ENCODE measurements at places on chromosomes 2 and 18. TPM values are rescaled to one million over a fixed set of nuclear protein-coding genes. Genes with fewer than 3 reads are reported as not detected.

The CD8B gene
- 1.7 TPM for total RNA-seq

The MYCN gene
- 0.19 TPM for total RNA-seq

The PLGLB2 gene
- not detected for total RNA-seq

The SLC4A5 gene
- 2.3 TPM for total RNA-seq

GRCh38 chr18:5073026-5073944 lies 123.8 kb downstream of the AKAIN1 start:
- no peak overlapping the region for H3K27ac ChIP-seq
- H3K27me3 ChIP-seq, result no peaks in the 10 kb centered on the region
- H3K4me1 ChIP-seq, result peaks cover 3% of the 10 kb centered on the region
- peak; percentile 34 for DNase-seq
- no peak overlapping the region for H3K4me3 ChIP-seq

GRCh38 chr18:51212606-51213005 lies 15.1 kb upstream of the MEX3C start:
- H3K27me3 ChIP-seq, result no peaks in the 10 kb centered on the region
- H3K36me3 ChIP-seq, result no peaks in the 10 kb centered on the region
- no peak overlapping the region for H3K27ac ChIP-seq
- DNase-seq, result no peak
- H3K4me3 ChIP-seq, result no peak overlapping the region

DNA sequence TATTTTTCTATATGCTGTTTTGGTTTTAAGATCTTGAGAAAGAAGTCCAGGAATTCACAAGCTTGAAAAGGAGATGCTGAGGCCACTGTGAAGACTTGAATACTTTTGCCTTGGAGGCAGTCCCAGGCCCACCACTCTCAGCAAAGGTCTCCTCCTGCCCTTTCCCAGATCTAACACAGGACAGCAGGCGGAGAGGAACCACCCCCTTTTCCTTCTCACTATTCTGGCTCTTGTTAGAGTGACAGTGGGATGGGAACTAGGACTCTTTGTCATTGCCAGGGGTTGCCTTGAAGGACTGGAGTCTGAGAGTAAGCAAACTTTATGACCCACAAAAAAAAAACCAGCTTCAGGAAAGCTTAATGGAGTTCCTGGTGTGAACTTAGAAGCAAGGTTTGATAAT lies 54.7 kb downstream of the E2F6 start:
- no peak for DNase-seq
- H3K4me1 ChIP-seq, result no peaks in the 10 kb centered on the region
- no peaks in the 10 kb centered on the region for H3K36me3 ChIP-seq
- no peak overlapping the region for H3K27ac ChIP-seq
- H3K4me3 ChIP-seq, result no peak overlapping the region

DNA sequence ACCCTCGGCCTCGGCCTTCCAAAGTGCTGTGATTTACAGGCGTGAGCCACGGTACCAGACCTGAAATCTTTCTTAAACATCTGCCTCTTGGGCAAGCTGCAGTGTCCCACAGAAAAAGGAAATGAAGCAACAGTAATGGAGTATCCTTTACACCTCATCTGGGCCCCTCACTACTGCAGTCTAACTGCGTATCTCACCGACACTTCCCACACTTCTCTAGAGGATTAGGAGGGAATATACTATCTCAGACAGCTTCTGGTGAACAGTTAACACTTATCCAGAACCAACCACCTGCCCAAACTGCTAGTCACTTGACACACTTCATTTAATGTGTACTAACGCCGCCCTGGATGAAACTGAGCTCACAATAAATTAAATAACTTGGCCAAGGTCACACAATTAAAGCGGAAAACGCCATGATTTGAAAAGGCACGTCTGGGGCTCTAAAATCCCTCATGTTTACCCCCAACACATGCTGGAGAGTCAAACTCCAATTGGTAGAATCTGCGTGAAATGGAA lies 993 bp downstream of the COX7A2L start:
- no peaks in the 10 kb centered on the region for H3K27me3 ChIP-seq
- H3K36me3 ChIP-seq, result peaks cover 9% of the 10 kb centered on the region
- DNase-seq, result peak; percentile 30
- H3K27ac ChIP-seq, result peak overlapping the region; percentile 98

- peaks cover 21% of the 10 kb centered on the region for H3K4me1 ChIP-seq
- no peak overlapping the region for H3K27ac ChIP-seq
- no peak overlapping the region for H3K4me3 ChIP-seq
- no peaks in the 10 kb centered on the region for H3K36me3 ChIP-seq
- H3K27me3 ChIP-seq, result no peaks in the 10 kb centered on the region
Measured at GRCh38 chr2:48414196-48414595, 115.8 kb upstream of the STON1 start.

DNA sequence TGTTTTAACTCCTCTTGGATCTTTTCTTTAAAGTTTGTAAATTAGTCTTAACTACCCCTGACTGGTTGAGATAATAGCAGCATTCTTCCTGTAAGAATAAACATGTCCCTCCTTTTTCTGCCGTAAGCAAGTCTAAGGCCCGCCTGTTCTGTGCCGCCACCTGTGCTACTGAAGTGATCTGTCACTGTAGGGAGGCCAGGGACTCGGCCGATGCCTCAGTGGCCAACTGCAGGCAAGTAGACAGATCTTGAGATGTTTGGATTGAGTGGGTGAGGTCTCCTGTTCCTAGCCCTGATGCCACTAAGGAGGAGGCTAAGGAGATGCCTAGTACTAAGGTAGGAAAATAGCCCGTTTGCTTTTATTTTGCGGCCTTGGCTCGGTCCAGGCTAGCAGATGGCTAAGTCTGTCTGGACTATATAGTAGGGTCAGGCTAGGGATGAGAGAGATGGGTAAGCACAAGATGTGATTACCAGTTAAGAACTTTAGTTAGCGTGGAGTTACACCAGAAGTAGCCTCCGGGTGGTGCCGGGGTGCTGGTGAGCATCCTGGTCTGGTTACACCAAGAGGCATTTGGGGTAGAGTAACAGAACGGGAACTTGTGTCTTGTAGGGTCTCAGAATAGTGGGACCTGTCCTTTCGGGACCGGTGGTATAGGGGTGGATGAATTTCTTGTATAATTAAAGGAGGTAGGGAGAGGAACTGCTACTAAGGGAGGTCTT lies 584.2 kb downstream of the SUCLG1 start:
- no peak overlapping the region for H3K27ac ChIP-seq
- no peaks in the 10 kb centered on the region for H3K4me1 ChIP-seq
- DNase-seq, result no peak
- no peak overlapping the region for H3K4me3 ChIP-seq
- peaks cover 2% of the 10 kb centered on the region for H3K36me3 ChIP-seq

- no peaks in the 10 kb centered on the region for H3K4me1 ChIP-seq
- no peak overlapping the region for H3K27ac ChIP-seq
- H3K27me3 ChIP-seq, result no peaks in the 10 kb centered on the region
- no peaks in the 10 kb centered on the region for H3K36me3 ChIP-seq
- H3K4me3 ChIP-seq, result no peak overlapping the region
Measured at GRCh38 chr2:188609321-188610049, 317.8 kb downstream of the GULP1 start.

DNA sequence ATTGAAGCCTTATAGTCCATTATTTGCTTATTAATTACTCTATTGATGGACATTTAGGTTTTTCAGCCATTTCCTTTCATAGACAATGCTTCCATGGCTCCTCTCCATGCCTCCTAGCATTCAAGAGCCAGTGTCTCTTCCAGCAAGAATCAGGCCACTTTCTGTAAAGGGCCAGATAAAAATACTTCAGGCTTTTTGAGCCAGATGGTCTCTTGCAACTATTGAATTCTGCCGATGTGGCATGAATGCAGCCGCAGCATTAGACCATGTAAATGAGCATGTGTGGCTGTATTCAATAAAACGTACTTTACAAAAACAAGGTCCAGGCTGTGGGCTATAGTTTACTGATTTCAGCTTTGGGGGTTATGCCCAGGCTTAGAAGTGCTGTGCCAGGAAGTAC lies 38.5 kb downstream of the TRAF3IP1 start:
- no peak overlapping the region for H3K27ac ChIP-seq
- peaks cover 9% of the 10 kb centered on the region for H3K36me3 ChIP-seq
- no peak overlapping the region for H3K4me3 ChIP-seq
- H3K27me3 ChIP-seq, result no peaks in the 10 kb centered on the region

DNA sequence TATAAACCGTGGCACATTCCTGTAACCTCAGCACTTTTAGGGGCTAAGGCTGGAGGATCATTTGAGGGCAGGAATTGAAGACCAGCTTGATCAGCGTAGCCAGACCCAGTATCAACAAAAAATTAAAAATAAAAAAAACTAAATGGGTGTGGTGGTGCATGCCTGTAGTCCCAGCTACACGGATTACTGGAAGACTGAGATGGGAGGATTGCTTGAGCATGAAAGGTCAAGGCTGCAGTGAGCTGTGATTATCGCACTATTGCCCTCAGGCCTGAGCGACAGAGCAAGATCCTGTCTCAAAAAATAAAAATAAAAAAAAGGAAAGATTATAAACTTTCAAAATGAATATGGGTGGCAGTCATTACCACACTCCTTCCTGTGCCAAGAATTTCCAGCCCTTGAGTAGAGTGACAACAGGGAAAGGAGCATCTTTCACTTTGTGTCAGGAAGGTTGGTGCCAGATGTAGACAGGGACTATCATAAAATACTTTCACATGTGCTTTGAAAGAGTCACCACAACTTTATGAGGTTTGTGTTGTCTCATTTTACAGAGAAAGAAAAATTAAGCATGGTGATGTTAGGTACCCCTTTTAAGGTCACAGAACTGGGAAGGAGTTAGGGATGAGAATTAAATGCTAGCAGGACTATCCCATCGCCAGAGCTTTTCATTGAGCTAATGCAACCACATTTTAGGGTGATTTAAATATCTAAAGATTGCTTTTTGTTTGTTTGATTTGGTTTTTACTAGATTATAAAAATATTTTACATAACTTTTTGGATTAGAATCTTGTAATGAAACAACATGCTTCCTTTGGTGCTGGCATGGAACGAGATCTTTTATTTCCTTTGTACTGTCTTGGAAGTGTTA lies 1617.4 kb upstream of the ACVR2A start:
- no peak overlapping the region for H3K27ac ChIP-seq
- no peaks in the 10 kb centered on the region for H3K27me3 ChIP-seq
- no peak for DNase-seq
- H3K36me3 ChIP-seq, result no peaks in the 10 kb centered on the region
- no peak overlapping the region for H3K4me3 ChIP-seq

DNA sequence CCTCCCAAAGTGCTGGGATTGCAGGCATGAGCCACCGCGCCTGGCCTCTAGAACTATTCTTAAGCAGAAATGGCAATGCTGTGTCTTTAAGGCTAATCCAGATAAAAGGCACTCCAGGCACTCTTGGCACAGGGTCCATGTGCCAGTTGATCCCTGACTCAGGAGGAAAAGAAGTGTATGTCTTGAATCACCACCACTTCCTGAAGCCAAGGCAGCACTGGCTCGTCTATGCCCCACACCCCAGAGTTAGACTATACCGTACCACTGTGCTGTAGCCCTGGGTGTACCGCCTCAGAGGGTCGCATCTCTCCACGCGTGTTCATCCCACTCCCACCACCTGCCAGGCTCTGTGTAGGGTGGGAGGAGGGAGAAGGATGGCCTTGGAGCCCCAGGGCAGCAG lies 9.0 kb downstream of the TNFRSF11A start:
- peaks cover 13% of the 10 kb centered on the region for H3K4me1 ChIP-seq
- no peak for DNase-seq
- H3K36me3 ChIP-seq, result no peaks in the 10 kb centered on the region
- no peak overlapping the region for H3K4me3 ChIP-seq

- no peak overlapping the region for H3K4me3 ChIP-seq
- DNase-seq, result no peak
- H3K36me3 ChIP-seq, result peaks cover 46% of the 10 kb centered on the region
Measured at GRCh38 chr2:68792751-68793150, 58.1 kb downstream of the ARHGAP25 start.

DNA sequence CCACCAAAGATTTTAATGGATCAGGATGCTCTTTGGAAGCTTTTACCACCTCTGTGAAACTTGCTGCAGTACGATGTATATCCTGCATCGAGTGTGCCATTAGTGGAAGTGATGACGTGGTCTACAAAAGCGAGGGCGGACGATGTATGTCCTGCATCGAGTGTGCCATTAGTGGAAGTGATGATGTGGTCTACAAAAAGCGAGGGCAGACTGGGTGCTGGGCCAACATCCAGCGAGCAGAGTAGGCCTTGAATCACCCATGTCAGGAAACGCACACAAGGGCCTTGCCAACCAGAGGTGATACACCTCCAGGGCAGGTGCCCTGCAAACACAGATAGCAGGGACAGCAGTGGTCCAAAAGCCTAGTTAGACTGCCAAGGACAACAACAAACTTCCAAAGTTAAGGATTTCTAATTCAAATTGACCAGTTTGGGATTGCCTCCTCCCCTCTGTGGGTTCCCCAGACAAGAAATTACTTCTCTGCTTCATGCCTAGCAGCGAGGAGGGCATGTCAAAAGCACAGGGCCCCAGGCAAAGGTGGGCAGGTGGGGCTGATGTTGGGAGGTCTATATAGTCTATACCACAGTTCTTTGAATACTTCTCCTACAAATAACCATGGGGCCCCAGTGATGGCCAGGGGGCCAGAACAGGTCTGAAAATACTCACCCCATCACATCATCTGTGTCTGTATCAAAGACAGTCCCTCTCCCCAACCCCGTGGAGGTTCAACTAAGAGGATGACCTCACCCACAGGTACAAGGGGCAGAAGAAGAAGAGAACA lies 70.2 kb downstream of the ADD2 start:
- H3K27ac ChIP-seq, result no peak overlapping the region
- DNase-seq, result no peak
- H3K4me1 ChIP-seq, result no peaks in the 10 kb centered on the region
- H3K27me3 ChIP-seq, result no peaks in the 10 kb centered on the region
- H3K36me3 ChIP-seq, result peaks cover 5% of the 10 kb centered on the region

GRCh38 chr2:144459937-144460336 lies 60.0 kb downstream of the ZEB2 start:
- H3K27me3 ChIP-seq, result peaks cover 8% of the 10 kb centered on the region
- DNase-seq, result no peak
- peaks cover 8% of the 10 kb centered on the region for H3K4me1 ChIP-seq

GRCh38 chr2:3262437-3263388 lies 114.9 kb downstream of the EIPR1 start:
- DNase-seq, result no peak
- peaks cover 16% of the 10 kb centered on the region for H3K4me1 ChIP-seq
- H3K4me3 ChIP-seq, result no peak overlapping the region
- H3K36me3 ChIP-seq, result peaks cover 10% of the 10 kb centered on the region
- H3K27me3 ChIP-seq, result no peaks in the 10 kb centered on the region

GRCh38 chr2:113685471-113685870 lies 58.4 kb downstream of the RABL2A start:
- peaks cover under 1% of the 10 kb centered on the region for H3K4me1 ChIP-seq
- H3K27ac ChIP-seq, result no peak overlapping the region
- H3K36me3 ChIP-seq, result no peaks in the 10 kb centered on the region
- DNase-seq, result no peak
- no peak overlapping the region for H3K4me3 ChIP-seq
- no peaks in the 10 kb centered on the region for H3K27me3 ChIP-seq

DNA sequence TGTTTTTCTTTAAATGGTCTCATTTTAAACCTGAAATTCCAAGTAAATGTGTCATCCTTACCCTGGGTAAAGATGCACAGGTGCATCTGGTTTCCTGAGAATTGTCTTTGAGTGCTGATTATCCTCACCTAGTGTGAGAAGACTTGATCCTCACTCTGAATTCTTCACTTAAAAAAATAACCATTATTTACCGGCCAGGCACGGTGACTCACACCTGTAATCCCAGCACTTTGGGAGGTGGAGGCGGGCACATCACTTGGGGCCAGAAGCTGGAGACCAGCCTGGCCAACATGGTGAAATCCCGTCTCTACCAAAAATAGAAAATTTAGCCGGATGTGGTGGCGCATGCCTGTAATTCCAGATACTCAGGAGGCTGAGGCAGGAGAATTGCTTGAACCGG lies 9.9 kb upstream of the WNT6 start:
- peaks cover 2% of the 10 kb centered on the region for H3K4me1 ChIP-seq
- DNase-seq, result no peak
- H3K36me3 ChIP-seq, result no peaks in the 10 kb centered on the region
- H3K27me3 ChIP-seq, result peaks cover 17% of the 10 kb centered on the region
- no peak overlapping the region for H3K27ac ChIP-seq

Data from activated naive CD4-positive, alpha-beta T cell treated with anti-CD3 and anti-CD28 coated beads for 36 hours (primary cell).